ENCODE measurements at places on chromosomes 3 and 15.

- no peak for DNase-seq
Measured at GRCh38 chr3:59749291-59749690, 699.5 kb upstream of the CFAP20DC start.

- DNase-seq, result no peak
Measured at GRCh38 chr3:64764386-64764929, 76.7 kb upstream of the ADAMTS9 start.

GRCh38 chr3:122810734-122811133, 15.9 kb downstream of the SLC49A4 start:
- no peak for DNase-seq

DNA sequence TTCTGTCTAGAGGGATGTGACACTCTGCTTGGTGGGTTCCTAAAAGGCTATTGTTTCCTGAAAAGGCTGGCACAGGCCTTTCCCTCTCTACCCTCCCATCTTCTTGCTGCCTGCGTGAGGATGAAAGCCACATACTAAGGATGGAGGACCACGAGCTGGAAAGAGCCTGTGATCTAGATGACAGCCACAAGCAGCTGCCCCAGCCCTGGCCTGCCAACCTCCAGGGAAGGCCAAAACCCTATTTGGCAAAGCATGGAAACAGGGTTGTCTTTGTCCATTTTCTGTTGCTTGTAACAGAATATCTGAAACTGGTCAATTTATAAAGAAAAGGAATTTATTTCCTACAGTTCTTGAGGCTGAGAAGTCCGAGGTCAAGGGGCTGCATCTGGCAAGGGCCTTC, 144.5 kb downstream of the FBLN2 start:
- DNase-seq, result no peak

- DNase-seq, result no peak
Measured at GRCh38 chr3:31810991-31811433, 170.1 kb downstream of the OSBPL10 start.

- DNase-seq, result no peak
Measured at GRCh38 chr3:71986606-71987005, 201.7 kb upstream of the PROK2 start.
